ENCODE measurements at places on chromosomes 1 and 21. TPM values are rescaled to one million over a fixed set of nuclear protein-coding genes. Genes with fewer than 3 reads are reported as not detected.
A peak's percentile ranks its signal among the peaks of the same experiment; 100 is the strongest.

DNA sequence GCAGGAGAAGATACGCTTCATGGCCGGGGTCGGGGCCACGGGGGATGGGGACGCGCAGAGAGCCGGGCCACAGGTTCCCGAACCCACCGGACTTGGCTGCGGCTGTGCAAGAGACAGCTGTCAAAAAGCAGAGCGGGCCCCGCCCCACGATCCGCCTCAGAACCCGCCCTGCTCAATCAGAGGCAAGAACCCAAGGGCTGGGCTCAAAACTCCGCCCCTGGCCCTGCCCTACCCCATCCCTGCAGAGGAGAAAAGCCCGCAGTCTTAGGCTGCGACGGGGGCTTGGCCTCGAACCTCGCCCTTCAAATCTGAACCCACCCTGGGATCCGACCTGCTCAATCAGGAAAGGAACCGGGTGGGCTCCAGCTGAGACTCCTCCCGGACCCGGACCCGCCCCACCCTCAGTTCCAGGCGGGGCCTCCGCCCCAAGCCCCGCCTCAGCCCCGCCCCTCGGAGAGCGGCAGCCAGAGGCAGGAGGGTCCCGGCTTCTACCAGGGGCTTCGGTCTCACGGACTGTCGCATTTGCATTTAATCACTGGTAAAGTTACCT lies at the start of gene ANKRD35:
Gene ANKRD35 (minus strand): TSS at position 129 of the 550 bp plus-strand sequence. CDS start 108 bp downstream, at position 21.
- H3K4me3 ChIP-seq: peak within 1 kb of the TSS; percentile 94
- peak; percentile 80 for DNase-seq
- no peaks in the 10 kb centered on the region for H3K27me3 ChIP-seq
- peaks cover 23% of the 10 kb centered on the region for H3K4me1 ChIP-seq
- no peak within 1 kb of the TSS for H3K27ac ChIP-seq

The SLC19A1 gene
- polyA plus RNA-seq: 36.3 TPM

GRCh38 chr1:173454966-173455524 lies 22.1 kb upstream of the PRDX6 start:
- H3K27ac ChIP-seq: no peak overlapping the region
- no peak for DNase-seq
- no peak overlapping the region for H3K4me3 ChIP-seq
- H3K27me3 ChIP-seq: no peaks in the 10 kb centered on the region
- H3K36me3 ChIP-seq: no peaks in the 10 kb centered on the region
- no peaks in the 10 kb centered on the region for H3K4me1 ChIP-seq

GRCh38 chr1:10050611-10051010 lies 17.9 kb downstream of the UBE4B start:
- H3K36me3 ChIP-seq: no peaks in the 10 kb centered on the region
- H3K4me1 ChIP-seq: no peaks in the 10 kb centered on the region
- no peak overlapping the region for H3K27ac ChIP-seq
- H3K4me3 ChIP-seq: no peak overlapping the region
- no peak for DNase-seq
- no peaks in the 10 kb centered on the region for H3K27me3 ChIP-seq

DNA sequence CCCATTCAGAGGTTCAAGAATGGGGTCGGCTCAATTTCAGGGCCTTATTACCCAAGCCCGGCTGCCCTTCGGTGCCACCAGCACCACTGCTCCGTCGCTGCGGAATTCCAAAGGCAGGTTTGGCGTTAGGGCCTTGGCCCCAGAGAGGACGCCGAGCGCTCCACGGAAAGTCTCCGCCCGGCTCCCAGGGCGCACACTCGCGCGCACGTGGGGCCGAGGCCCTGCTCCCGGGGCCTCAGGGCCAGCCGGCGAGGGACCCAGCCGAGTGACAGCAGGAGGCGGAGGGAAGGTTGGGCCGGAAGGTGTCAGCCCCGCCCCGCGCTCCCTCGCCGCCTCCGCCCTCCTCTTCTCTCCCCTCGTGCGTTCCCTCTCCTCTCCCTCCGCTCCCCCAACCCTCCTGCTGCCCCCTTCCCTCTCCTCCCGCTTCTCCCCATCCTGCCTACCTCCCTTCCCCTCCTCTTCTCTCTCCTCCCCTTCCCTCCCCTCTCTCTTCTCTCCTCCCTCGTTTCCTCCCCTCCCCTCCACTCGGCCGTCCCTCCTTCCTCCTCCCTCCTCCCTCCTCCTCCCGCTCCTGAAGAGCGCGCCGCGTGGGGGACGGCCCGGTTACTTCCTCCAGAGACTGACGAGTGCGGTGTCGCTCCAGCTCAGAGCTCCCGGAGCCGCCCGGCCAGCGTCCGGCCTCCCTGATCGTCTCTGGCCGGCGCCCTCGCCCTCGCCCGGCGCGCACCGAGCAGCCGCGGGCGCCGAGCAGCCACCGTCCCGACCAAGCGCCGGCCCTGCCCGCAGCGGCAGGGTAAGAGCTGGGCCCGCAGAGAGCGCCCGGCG lies at the start of gene ETS2:
Gene ETS2 (plus strand): TSS at position 602 of the 825 bp plus-strand sequence. CDS start 4,106 bp downstream, outside the sequence.
- H3K36me3 ChIP-seq: peaks cover under 1% of the 10 kb centered on the region
- peaks cover 35% of the 10 kb centered on the region for H3K4me1 ChIP-seq
- H3K27ac ChIP-seq: peak within 1 kb of the TSS; percentile 74
- peak within 1 kb of the TSS; percentile 93 for H3K4me3 ChIP-seq
- DNase-seq: peak; percentile 81
- no peaks in the 10 kb centered on the region for H3K27me3 ChIP-seq

GRCh38 chr1:74502858-74503257 lies 9.6 kb downstream of the LRRC53 start:
- no peaks in the 10 kb centered on the region for H3K36me3 ChIP-seq
- H3K27ac ChIP-seq: no peak overlapping the region
- H3K4me3 ChIP-seq: no peak overlapping the region
- no peak for DNase-seq

DNA sequence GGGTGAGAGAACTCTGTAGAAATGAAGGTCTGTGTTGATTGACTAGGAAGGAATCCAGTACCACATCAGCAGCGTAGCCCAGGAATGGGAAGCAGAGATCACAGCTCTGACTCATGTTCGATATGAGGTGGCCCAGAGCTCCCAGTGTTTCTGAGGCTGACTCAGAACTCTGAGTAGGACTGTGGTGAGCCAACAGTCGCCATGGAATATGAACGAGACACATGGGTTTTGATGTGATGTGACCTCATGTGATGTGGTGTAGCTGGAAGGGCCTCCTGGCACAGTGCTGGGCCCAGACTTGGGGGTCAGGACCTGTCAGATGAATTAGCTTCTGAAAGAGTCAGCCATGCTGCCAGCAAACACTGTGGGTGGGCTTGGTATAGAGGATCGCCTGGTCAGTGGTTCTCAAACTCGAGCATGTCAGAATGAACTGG lies 237.0 kb downstream of the MRPL39 start:
- H3K27ac ChIP-seq: peak overlapping the region; percentile 45
- no peaks in the 10 kb centered on the region for H3K27me3 ChIP-seq
- no peaks in the 10 kb centered on the region for H3K36me3 ChIP-seq
- peak; percentile 75 for DNase-seq
- no peak overlapping the region for H3K4me3 ChIP-seq

The IL6R gene
- 4.2 TPM for polyA plus RNA-seq

DNA sequence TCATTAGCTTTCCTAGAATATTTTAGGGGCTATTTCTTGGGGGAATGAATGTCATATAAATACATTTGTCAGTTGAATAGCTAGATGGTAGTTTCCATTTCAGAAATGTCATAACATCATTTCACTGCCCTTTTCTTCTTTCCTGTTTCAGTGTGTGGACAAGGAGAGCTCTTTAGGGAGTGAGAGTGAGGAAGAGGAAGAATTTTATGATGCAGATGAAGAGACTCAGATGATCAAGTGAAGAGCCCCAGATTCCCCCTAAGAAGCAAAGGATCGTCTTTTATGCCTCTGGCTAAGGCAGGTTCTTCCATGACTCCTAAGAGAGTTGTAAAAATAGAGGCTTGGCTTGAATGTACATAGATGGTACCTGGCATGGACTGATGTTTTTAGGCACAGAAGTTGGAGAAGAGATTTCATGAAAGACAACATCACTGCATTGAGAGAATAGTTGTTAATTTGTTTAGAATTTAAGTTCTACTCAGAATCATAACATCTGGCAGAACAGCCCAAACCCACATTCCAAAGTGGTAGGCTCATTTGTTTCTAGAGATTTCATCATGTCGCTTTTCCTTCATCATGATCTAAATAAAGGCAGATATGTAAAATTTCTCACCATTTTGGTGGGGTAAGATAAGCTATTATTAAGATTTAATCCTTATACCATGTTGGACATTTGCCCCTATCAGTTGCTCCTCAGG lies 44.2 kb upstream of the MAB21L3 start:
- H3K4me1 ChIP-seq: no peaks in the 10 kb centered on the region
- no peaks in the 10 kb centered on the region for H3K27me3 ChIP-seq
- no peaks in the 10 kb centered on the region for H3K36me3 ChIP-seq
- no peak overlapping the region for H3K27ac ChIP-seq
- no peak for DNase-seq

DNA sequence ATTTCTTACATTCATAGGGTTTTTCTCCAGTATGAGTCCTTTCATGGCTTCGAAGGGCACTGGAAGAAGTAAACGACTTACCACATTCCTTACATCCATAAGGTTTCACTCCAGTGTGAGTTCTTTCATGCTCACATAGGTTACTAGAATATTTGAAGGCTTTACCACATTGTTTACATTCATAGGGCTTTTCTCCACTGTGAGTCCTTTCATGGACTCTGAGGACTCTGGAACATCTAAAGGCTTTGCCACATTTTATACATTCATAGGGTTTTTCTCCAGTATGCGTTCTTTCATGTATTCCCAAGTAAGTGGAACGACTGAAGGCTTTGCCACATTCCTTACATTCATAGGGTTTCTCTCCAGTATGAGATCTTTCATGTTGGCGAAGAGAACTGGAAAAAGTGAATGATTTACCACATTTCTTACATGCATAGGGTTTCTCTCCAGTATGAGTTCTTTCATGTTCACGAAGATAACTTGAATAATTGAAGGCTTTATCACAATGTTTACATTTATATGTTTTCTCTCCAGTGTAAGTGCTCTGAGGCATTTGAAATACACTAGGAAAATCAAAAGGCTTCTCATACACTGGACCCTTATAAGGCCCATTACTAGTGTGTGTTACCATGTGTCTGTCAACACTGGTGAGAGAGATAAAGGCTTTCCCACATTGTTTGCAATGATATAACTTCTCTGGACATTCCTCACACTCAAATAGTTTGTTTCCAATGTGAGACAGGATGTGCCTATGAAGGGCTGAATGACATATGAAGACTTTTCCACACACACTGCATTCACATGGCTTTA lies 29.9 kb upstream of the ZNF695 start:
- DNase-seq: no peak
- H3K36me3 ChIP-seq: peaks cover 14% of the 10 kb centered on the region
- H3K4me3 ChIP-seq: no peak overlapping the region
- no peaks in the 10 kb centered on the region for H3K4me1 ChIP-seq
- no peaks in the 10 kb centered on the region for H3K27me3 ChIP-seq

DNA sequence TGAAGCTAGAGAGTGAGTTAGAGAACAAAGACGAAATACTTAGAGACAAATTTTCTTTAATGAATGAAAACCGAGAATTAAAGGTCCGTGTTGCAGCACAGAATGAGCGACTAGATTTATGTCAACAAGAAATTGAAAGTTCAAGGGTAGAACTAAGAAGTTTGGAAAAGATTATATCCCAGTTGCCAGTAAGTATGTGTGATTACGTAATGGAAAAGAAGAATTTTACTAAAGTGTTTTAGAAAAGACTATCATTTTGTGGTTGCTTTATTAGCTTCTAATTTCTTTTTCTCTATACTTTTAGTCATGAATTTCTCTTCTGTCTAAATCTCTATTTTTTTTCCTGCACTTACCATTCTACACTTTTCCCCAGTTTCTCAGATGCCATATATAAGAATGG lies 26.7 kb downstream of the CCDC18 start:
- H3K4me3 ChIP-seq: no peak overlapping the region
- H3K4me1 ChIP-seq: no peaks in the 10 kb centered on the region
- H3K27me3 ChIP-seq: no peaks in the 10 kb centered on the region
- DNase-seq: no peak
- H3K27ac ChIP-seq: no peak overlapping the region

The IL20 gene
- polyA plus RNA-seq: not detected

- H3K27me3 ChIP-seq: peaks cover 15% of the 10 kb centered on the region
- H3K4me3 ChIP-seq: peak within 1 kb of the TSS; percentile 80
- H3K27ac ChIP-seq: peak within 1 kb of the TSS; percentile 35
- peaks cover 41% of the 10 kb centered on the region for H3K4me1 ChIP-seq
- DNase-seq: peak; percentile 89
- H3K36me3 ChIP-seq: peaks cover 4% of the 10 kb centered on the region
Measured at GRCh38 chr1:220879076-220879508, at the start of gene HLX. Gene HLX, plus strand, starts transcription at chr1:220879443. Its CDS starts 415 bp downstream, at chr1:220879858.

The SCNM1 gene
- polyA plus RNA-seq: 17.3 TPM

- H3K27ac ChIP-seq: no peak overlapping the region
- no peaks in the 10 kb centered on the region for H3K27me3 ChIP-seq
Measured at GRCh38 chr1:52727114-52727586, 897 bp downstream of the ZYG11B start.

The HRNR gene
- not detected for polyA plus RNA-seq

GRCh38 chr1:16430606-16431005 lies 6.6 kb downstream of the SPATA21 start:
- H3K4me1 ChIP-seq: no peaks in the 10 kb centered on the region
- H3K36me3 ChIP-seq: no peaks in the 10 kb centered on the region
- no peaks in the 10 kb centered on the region for H3K27me3 ChIP-seq
- no peak overlapping the region for H3K4me3 ChIP-seq
- no peak overlapping the region for H3K27ac ChIP-seq

GRCh38 chr21:41821081-41821755 lies 54.4 kb upstream of the RIPK4 start:
- H3K27me3 ChIP-seq: no peaks in the 10 kb centered on the region
- no peaks in the 10 kb centered on the region for H3K4me1 ChIP-seq
- H3K4me3 ChIP-seq: no peak overlapping the region
- H3K36me3 ChIP-seq: no peaks in the 10 kb centered on the region
- H3K27ac ChIP-seq: no peak overlapping the region

- no peaks in the 10 kb centered on the region for H3K36me3 ChIP-seq
- H3K27ac ChIP-seq: no peak overlapping the region
- H3K4me3 ChIP-seq: no peak overlapping the region
- no peak for DNase-seq
- H3K27me3 ChIP-seq: no peaks in the 10 kb centered on the region
Measured at GRCh38 chr1:97136996-97137395, 415.4 kb downstream of the PTBP2 start.

DNA sequence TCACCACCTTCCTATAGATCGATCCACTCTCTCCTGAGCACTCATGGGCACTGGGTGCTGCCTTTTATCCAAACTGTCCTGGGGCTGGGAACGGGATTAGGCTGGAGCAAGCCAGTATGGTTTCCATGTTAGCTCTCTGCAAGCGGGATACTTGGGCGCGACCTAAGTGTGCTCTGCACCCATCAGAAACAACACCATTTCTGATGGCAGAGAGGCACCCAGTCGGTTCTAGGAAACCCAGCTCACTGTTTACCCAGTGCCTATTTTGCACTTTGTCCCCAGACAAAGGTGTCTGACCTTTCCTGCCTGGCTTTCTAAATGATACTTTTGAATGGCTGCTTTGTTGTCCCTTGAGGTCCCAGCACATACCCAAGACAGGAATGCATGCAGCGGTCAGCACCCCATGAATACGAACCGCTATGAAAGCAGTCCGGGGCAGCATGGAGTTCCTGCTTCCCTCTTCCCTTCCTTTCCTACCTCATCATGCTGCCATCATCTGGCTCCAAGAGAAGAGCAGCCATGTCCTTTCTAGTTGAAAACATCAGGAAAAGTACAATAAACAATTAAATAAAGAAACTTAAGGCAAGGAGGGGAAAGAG lies 83.9 kb downstream of the TRABD2B start:
- H3K4me1 ChIP-seq: peaks cover 6% of the 10 kb centered on the region
- H3K36me3 ChIP-seq: no peaks in the 10 kb centered on the region
- no peaks in the 10 kb centered on the region for H3K27me3 ChIP-seq
- DNase-seq: no peak
- no peak overlapping the region for H3K4me3 ChIP-seq

The GPR25 gene
- not detected for polyA plus RNA-seq

The DCST1 gene
- polyA plus RNA-seq: not detected

The ECM1 gene
- 20.5 TPM for polyA plus RNA-seq

GRCh38 chr1:54010415-54011117 lies 7.4 kb downstream of the LDLRAD1 start:
- H3K4me1 ChIP-seq: no peaks in the 10 kb centered on the region
- DNase-seq: no peak
- H3K36me3 ChIP-seq: no peaks in the 10 kb centered on the region
- no peak overlapping the region for H3K27ac ChIP-seq
- H3K4me3 ChIP-seq: no peak overlapping the region

Measured in endothelial cell of umbilical vein (primary cell).